Activated T-cell treated with anti-CD3 and anti-CD28 coated beads, Interleukin-2, amount 50 U/mL, for 1 hour (primary cell): ENCODE measurements at places on chromosomes 5 and 9.

DNA sequence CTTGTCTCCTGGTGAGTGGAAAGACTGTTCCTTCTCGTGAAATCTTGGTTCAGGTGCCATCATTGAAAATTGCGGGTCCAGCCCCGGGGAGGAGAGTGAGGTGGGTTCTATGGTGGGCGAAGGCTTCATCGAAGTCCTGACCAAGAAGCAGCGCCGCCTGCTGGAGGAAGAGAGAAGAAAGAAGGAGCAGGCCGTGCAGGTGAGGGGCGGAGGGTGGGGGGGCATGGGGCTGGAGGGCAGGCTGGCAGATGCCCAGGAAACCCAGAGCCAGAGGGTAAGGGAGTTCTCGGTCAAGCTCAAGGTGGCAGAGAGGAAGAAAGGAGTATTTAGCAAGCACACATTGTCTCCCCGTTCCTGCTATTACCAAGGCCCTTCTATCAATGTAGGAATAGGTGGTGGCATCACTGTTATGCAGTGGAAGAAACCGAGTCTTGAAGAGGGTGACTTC, 24.3 kb upstream of the POMT1 start:
- peak; percentile 65 for DNase-seq

- DNase-seq: no peak
Observed at GRCh38 chr5:40384782-40385390, 294.8 kb upstream of the PTGER4 start.

DNA sequence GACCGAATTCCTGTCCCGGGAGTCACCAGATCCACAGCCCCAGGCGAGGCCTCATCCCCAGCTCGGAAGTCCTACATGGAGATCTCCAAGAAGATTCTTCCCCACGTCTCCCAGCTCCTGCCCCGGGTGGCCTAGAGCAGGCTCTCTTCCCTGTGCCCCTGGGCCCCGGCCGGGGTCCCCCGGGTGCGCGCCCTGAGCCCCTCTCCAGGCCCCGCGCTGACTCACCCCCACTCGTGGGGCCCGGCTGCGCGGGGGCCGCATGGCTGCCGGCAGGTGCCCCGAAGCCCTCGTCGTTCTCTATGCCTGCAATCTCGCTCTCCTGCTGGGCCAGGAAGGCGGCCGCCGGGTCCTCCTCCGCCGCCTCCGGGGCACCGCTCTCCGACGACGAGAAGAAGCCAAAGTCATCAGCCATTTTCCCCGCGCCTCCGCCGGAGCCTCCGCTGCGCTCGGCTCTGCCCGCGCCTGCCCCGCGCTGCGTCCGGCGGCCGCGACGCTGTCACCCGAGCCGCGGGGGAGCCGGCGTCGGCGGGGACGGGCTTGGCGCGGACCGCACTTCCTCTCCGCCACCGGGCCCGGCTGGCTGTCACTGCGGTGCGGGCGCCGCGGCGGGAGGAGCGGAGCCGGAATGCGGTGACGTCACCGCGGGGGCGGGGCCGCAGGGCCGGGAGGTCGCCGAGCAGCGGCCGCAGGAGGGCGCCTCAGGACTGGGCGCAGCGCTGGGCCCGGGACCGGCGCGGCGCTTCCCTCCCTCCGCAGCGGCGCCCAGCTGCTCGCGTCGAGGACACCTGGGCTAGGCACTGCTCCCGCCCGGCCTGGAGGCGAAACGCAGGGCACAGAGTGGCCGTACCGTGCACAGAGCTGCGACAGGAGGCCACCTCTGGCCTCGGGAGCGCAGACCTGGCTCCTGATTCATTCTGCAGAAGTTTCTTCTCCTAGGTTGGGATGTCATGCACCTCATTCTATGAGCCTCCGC, at the start of gene CLTB:
Gene CLTB (minus strand): TSS at position 588 of the 973 bp plus-strand sequence. CDS start 176 bp downstream, at position 412.
- peak; percentile 98 for DNase-seq

- no peak for DNase-seq
Observed at GRCh38 chr9:75664597-75664996, 225.9 kb upstream of the PCSK5 start.

- DNase-seq: no peak
Observed at GRCh38 chr9:71001780-71002386, 119.5 kb downstream of the TRPM3 start.

DNA sequence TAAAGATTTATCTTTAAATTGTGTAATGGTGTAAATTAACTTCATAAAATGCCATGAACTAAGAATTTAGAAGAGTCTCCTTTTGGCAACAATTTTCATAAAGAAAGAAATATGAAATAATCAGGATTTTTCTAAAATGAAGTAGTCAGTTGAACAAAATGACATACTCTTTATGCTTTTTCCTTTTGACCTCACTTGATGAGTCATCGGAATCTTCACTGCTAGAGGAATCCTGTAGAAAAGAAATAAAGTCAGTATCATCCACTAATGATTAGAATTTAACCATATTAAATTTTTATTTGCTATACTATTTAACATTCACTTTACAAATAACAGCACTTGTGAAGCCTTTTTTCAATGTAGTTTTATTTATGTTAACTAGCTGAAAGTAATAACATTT, 26.1 kb downstream of the CHD1 start:
- no peak for DNase-seq

DNA sequence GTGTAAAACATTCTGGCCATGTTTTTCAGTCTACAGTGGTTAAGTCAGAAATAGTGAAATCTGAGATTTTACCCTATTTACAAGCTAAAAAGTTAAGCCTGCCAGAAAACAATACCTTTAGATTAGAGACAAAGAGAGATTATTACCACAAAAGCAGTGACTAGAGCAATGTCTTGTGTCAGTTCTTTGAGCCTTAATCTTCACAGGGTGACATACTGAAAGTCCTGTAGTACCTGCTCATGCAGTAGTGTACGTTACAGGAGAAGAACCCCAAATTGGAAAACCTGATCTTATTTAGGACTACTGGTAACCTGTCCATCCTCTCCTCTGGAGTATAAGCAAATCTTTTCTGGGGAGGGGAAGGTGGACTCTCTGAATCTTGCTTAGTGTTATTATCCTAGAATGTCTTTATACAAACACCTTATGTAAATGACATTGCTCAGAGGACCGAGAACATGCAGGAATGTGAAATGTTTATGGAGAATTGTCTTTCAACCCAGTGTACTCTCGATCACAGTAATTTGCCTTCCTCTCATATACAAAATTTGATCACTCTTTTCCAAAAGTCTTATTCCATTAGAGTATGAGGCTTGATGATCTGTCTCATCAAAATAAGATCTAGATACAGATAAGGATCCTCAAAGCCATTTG, 55.7 kb downstream of the ERBIN start:
- DNase-seq: no peak

DNA sequence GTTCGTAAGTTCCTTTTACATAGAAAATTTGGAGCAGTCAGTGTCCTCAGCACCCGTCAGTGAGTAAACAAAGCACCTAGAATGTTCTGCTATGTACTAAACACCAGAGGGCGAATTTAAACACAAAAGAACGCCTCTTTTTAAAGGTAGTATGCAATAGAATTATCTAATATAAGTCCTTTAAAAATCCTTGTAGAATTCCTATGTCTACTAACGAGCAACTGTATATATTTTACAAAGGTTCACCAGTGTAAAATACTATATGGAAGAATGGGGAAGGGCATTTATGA, 499 bp upstream of the TMEM232 start:
- no peak for DNase-seq

- DNase-seq: no peak
Observed at GRCh38 chr5:145385276-145385675, 449.9 kb downstream of the PRELID2 start.
